ENCODE measurements at places on chromosomes 3 and 15.

DNA sequence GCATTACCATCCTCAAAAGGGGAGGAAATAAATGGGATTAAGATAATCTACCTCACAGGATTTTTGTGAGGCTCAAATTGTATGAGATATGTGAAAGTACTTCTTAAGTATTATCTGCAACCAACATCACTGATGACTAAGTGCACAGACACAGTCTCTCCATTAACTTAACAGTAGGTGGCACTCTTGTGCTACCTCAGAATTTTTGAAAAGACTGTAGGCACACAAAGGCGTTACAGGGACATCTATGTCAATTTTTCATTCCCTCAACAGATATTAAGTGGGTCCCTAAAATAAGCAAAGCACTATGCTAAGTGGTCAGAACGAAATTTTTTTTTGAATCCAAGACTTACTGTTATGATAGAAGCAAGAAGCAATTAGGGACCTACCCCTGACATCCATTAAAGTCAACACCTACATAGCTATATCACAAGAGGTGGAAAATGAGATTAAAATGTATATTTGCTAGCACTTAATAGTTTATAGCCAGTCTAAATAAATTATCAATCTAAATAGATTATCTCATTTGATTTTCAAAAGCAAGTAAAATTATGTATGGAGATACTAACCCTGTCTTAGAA, 52.9 kb downstream of the RYK start:
- DNase-seq = no peak

- DNase-seq = no peak
Measured at GRCh38 chr3:151351648-151352047, 22.3 kb upstream of the P2RY13 start.

DNA sequence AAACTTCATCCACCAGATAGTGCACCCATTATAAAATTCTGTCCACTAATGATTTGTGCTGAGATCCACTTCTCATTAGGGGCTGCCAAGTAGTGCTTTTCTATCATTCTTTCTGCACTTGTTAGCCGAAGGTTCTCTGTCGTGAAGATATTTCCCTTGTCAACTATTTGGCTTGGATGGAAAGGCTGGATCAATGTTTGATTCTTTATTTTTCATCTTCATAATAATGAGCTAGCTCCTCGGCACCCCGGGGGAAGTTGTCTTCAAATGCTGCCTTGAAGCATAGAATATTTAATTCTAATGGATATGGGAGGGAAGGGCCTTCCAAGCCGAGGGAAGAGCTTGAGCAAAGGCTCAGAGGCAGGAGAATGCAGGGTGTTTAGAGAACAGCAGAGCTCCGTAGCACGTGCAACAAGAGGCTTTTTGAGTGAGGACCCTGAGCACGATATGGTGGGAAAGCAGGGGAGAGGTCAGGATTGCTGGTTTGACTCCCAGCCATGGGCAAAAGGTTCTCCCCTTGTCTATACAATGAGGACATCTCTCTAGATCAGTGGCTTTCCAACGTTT, 16.3 kb upstream of the MUC20 start:
- no peak for DNase-seq

DNA sequence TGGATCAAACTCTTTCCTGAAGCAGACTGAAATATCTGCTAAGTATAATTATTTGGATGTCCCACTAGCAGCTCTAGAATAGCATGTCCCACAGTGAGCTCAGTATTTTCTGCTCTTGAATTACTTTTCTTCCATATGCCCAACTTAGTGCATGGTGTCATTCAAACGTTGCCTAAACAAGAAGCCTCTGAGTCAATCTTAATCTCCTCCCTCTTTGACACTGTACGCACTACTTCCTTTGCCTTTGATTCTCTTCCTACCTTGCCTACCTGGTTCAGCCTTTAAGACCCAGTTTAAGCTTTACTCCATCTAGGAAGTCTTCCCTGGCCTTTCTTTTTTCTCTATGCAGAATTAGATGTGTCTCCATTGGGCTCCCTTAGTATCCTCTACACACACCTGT, 54.5 kb downstream of the SEC22A start:
- DNase-seq = no peak

GRCh38 chr15:70152070-70152480, 54.4 kb upstream of the TLE3 start:
- no peak for DNase-seq

- no peak for DNase-seq
Measured at GRCh38 chr3:106332884-106333283, 464.1 kb upstream of the CBLB start.

GRCh38 chr3:177642042-177642803, 444.9 kb upstream of the TBL1XR1 start:
- DNase-seq = no peak

- no peak for DNase-seq
Measured at GRCh38 chr3:194367992-194368841, 1.3 kb downstream of the LRRC15 start.

GRCh38 chr15:53506370-53506769, 253.1 kb downstream of the WDR72 start:
- no peak for DNase-seq

DNA sequence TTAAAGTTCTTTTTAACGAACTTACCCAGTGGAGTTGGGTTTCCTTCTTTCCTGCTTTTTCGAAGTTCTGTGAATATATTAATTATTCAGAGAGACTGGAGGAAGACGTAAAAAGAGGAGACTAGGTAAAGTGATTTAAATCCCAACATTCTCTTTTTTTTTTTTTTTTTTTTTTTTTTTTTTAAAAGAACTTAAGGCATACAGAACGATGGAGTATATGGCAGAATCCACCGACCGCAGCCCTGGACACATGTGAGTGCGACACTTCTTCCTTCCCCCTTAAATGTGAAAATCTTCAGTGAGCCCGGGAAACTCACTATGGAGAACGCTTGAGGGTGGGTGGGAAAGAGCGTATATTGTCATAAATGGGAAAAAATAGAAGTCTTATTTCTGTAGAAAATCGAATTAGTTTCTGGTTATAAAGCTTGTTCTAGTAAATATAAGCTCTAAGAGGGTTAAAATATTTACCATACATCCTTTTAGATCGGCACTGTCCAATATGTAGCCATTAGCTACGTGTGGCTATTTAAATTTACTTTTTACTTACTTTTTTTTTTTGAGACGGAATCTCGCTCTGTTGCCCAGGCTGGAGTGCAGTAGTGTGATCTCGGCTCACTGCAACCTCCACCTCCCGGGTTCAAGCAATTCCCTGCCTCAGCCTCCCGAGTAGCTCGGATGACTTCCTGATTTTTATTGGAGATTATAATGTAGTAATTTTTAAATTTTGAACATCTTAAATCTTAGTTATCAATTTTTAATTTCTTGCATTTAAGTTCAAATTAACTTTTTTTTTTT, 892 bp downstream of the NMD3 start:
- no peak for DNase-seq

DNA sequence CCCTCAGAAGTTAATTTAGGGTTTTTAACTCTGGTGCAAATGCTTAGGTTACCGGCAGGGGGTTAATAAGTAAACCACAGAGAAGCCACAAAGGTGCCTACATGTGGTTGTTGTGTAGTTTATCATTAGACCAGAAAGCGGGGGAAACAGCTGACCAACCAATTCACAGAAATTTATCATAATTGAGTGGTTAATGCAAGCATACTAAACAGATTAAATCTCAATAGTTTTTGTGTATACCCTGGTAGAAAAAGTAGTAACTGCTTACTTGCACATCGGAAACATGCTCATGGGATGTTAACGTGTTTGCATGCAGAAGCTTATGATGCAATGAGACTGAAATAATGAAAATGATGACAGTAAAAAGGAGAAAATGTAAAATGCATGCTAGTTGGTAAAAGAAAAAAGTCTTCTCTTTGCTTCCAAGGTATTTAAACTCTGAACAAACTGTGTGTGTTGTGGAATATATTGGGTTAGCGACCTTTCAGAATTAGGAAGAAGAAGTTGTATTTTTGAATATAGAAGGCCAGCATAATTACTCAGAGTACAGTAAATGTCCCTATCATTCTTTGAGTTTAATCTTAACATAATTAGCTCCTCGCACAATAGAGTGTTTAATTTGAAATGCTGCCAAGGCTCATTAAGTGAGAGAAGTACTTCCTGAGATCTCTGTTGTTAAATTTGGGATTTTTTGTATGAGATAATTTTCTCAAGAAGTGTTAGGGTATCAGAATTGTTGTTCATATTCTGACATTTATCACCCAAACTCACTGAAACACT, 316.2 kb downstream of the PTPRG start:
- no peak for DNase-seq

GRCh38 chr15:67548236-67548852, 5.8 kb downstream of the MAP2K5 start:
- DNase-seq = no peak

GRCh38 chr3:103644450-103644849, 1209.6 kb downstream of the ZPLD1 start:
- no peak for DNase-seq

- no peak for DNase-seq
Measured at GRCh38 chr3:41202834-41203345, 3.6 kb downstream of the CTNNB1 start.

- DNase-seq = no peak
Measured at GRCh38 chr15:57635300-57635909, 43.7 kb downstream of the MYZAP start.

- DNase-seq = no peak
Measured at GRCh38 chr3:117471831-117472230, 762.3 kb downstream of the TUSC7 start.

DNA sequence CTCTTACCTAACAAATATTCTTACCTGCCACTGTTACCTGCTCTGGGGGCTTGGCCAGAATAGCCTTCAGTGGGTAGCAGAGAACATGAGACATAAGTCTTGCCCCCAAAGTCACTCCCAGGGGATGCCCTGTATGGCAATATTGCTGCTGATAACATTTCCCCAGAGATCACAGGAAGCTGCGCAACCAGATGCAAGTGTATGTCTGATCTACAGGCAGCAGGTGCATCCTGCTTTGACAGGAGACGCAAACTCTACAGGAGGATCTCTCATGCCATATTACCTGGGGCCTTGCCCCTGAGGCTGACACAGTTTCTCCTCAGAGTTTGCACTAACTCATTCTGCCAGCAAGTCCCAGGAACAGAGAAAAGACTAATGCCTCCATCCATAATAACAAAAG, 174.4 kb upstream of the LPP start:
- DNase-seq = peak; percentile 38

GRCh38 chr3:6739288-6739687, 121.6 kb upstream of the GRM7 start:
- DNase-seq = no peak

DNA sequence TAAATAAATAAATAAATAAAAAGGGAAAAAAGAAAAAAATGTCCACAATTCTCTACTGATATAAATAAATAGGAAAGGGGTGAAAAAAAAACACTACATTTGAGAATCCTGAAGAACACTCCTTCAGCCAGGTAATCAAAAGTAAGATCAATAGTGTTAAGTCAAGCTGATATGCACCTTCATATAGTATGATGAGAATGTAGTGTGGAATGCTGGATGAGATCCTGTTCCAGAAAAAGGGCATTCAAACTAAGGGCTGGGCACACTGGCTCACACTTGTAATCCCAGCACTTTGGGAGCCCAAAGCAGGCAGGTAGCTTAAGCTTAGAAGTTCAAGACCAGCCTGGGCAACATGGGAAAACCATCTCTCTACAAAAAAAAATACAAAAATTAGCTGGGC, 5.1 kb upstream of the VPS18 start:
- no peak for DNase-seq

DNA sequence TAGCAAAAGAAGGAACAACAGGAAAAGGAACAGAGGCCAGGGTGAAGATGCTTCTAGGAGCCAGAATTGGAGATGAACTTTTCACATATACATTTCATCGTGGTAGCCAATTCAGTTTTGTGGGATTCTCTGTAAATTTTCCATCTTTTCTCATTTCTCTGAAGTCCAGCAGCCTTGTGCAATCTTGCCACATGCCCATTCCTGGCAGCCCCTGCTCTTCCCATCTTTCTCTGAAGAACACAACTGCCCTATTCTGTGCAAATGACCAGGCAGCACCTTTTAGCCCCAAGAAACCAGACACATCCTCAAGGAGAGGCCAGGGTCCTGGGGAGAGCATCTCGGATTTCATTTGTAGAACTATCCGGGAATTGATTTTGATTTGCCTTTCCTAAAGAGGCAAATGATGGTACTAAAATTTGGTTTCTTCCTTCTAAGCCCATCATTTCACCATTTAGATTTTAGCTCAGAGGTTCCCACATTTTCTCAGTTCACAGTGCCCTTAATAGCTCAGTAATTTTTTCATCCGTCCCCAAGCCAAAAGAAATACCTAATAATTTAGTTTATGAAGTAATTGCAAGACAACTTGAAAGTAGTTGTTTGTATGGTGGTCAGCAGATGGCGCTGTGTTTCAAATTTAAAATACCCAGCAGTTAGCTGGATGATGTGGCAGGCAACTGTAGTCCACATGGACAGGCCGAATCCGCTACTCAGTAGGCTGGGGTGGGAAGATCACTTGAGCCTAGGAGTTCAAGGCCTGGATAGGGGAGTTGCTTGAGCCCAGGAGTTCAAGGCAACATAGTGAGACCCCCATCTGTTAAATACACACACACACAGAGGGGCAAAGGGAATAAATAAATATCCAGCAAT, 61.3 kb upstream of the ACKR4 start:
- peak; percentile 15 for DNase-seq

GRCh38 chr3:61250784-61251173, 473 bp downstream of the FHIT start:
- DNase-seq = no peak

DNA sequence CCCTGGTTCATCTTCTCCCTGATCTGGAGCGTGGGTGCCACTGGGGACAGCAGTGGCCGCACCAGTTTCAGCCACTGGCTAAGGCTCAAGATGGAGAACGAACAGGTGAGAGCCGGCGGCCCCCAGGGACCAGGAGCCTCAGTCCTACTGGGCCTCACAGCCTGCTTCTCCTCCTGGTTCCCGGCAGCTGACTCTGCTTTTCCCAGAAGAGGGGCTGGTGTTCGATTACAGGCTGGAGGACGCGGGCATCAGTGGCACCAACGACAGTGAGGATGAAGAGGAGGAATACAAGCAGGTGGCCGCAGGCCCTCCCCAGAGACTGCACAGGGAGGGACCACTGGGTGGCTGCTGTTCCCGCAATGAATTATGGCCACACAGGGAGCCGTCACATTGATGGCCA, 54.4 kb downstream of the DNAH1 start:
- DNase-seq = no peak

DNA sequence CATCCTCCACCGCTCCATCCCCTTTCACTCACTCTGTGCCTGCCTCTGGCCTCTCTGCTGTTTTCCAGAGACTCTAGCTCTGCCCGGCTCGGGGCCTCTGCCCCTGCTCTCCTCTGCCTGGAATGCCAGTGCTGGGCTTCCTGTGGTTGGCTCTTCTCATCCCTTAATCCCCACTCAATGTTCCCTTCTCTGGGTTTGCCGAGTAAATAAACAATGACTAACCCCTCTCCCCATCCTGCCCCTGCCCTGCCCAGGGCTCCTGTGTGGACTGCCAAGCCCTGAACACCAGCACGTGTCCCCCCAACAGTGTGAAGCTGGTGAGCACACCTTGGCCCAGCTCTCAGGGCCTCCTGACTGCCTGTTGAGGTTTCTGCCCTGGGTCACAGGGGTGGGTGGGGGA, 12.2 kb downstream of the STAB1 start:
- no peak for DNase-seq

- DNase-seq = no peak
Measured at GRCh38 chr15:97717806-97718205, 242.7 kb upstream of the ARRDC4 start.

- DNase-seq = no peak
Measured at GRCh38 chr3:53318522-53318921, 28.8 kb downstream of the DCP1A start.

All from T follicular helper cell (primary cell).